NCI-H345 (cell line): ENCODE measurements at places on chromosomes 1 and 21.

DNA sequence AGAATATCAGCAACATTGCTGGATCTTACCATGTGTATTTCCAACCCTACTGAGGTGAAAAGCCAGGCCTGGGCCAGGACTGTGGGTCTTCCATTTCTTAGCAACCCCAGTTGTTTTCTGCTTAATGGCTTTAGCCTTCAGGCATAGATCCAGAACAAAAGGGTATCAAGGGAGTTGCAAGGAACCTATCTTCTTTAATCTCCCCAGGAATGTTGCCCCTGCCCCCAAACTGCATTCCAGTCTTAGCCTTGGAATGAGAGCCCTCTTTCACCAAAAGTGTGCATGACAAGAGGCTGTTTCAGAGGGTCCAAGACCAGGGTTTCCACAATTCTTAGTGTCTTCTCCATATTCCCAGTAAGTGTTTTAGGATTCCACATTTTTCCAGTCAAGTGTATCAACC is 87.9 kb upstream of the SOX13 start:
- no peak for DNase-seq

GRCh38 chr1:245356891-245357585 is 202.3 kb downstream of the KIF26B start:
- DNase-seq: no peak

GRCh38 chr1:211247921-211248320 is 11.2 kb upstream of the RCOR3 start:
- DNase-seq: no peak

DNA sequence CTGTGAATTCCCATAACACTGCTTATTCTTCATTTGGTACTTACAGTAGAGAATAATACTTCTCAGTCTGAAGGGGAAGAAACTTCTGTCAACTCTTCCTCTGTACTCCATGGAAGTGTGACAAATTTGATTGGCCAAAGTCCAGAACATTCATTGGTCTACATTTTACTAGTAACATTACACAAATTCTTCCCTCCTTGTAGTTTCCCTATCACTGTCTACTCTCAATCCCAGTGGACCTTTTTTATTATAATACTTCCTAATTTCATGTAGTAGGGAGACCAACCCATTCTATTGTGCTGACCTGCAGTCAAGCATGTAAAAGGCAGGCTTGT is 74.7 kb downstream of the ALG6 start:
- no peak for DNase-seq

GRCh38 chr1:115450501-115451040 is 112.5 kb upstream of the NGF start:
- DNase-seq: no peak

- DNase-seq: no peak
These were observed 13.1 kb downstream of the ATP13A2 start for GRCh38 chr1:16998589-16998988.

DNA sequence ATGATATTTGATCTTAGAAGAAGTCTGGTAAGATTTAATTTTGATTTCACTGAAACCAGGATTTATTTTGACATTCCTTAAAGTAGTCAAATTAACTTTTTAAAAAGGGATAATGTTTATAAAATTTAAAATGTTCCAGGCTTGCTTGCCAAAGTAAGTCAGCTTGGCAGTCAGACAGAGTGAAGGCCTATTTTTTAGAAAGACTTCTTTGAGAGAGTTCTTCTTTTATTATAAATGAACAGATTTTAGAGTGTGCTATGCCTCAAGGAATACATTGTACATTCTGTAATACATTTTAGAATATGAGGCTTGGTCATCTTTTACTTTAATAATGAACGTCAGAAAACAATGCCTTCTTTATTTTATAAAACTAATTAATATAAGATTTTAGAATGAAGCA is 138.7 kb downstream of the DISP1 start:
- DNase-seq: no peak

DNA sequence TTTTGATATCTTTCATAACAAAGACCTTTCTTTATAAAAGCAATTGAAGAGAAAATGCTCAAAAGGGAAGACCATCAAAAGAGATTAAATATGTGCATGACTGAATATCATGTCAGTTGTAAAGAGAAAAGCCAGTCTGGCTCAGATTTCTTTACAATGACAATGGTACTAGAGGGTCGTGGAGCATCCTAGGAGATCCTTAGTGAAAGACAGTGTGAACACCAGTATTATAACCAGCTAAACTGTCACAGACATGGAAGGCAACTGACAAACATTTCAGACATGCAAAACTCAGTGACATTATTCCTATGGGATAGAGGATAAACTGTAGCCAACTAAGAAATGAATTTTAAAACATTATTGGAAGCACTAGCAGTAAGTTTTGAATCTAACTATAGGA is 27.1 kb upstream of the ADARB1 start:
- DNase-seq: no peak

DNA sequence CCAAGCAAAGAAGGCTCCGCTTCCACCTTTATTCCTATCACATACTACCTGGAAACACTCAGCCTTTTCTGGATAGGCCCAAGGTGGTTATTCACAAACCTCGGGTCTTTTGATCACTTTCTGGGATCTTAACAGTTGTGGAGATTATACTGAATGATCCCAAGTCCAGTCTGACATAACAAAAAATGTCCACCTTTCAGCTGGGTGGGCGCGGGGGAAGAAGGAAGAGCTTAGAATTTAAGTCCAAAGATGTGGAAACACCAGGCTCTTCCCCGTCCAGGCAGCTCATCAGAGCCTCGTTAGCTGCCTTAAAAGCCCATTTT is 338 bp upstream of the C1orf53 start:
- DNase-seq: no peak

DNA sequence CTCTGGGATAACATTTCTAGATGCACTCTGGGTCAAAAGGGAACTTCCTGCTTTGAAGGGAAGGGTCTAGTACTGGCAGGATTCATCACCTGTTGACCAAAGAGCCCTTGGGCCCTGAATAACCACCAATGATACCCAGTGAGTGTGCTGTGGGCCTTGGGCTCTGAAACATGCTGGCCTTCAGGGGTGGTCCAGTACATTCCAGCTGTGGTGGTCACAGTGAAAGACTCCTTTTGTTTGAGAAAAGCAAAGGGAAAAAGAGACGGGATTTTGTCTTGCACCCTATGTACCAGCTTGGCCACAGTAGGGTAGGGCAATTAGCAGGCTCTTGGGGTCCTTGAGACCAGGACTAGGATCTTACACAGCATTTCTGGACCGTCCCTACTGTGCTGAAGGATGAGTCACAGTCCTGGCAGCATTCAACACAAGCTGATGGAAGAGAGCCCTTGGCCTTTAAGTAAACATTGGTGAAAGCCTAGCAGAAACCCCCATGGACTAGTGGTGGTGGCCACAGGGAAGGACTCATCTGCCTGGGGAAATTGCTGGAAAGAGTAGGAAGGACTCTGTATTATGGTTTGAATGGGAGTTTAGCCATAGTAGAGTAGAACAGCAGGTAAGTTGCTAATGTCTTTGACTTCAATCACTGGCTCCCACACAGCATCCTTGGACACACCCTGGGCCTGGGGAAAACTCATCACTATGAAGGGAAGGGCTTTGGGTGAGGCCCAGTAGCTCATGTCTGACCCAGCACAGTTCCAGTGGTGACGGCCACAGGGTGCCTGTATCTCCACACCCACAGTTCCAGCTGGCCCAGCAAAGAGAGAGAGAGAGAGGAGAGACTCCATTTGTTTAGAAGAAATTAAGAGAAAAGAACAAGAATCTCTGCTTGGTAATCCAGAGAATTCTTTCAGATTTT is 87.5 kb downstream of the COL24A1 start:
- DNase-seq: no peak

- DNase-seq: peak; percentile 54
These were observed 868 bp downstream of the C1orf21 start for GRCh38 chr1:184387476-184388318.
